ENCODE measurements at places on chromosomes 4 and X.

DNA sequence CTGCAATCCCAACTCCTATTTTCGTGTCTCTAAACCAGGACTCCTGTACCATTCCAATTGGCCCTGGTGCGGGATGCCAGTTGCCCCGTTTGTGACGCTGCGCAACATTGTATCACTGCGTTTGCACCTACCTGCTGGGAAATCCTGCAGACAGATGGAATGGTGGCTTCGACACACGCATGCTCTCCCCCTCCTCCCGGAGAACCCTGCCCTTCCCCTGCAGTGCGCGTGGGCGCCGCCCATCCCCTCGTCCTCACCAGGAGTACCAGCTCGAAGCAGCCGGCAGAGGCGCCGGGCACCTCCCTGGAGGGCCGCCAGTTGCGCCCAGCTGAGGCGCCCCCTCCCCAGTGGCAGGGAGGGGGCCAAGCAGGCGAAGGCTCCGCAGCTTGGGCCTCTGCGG, 1.4 kb downstream of the DGKK start:
- no peak for DNase-seq

DNA sequence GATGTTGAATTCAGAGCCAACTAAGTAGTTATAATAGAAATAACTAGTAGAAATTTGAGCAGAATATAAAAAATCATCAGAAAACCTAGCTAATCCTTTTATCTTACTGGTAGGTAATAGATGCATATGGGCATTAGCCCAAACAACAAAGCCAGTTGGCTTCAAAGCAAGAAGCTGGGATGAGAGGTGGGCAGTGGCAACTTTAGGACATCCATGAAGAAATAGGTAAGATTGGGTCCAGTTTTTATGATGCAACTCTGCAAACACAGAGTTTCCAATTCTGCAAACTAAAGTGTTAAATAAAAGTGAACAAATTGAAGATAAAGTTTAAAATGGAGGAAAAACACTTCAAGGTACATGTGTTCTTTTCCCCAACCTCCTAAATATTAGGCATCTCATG, 5.1 kb downstream of the PGRMC2 start:
- no peak for DNase-seq

DNA sequence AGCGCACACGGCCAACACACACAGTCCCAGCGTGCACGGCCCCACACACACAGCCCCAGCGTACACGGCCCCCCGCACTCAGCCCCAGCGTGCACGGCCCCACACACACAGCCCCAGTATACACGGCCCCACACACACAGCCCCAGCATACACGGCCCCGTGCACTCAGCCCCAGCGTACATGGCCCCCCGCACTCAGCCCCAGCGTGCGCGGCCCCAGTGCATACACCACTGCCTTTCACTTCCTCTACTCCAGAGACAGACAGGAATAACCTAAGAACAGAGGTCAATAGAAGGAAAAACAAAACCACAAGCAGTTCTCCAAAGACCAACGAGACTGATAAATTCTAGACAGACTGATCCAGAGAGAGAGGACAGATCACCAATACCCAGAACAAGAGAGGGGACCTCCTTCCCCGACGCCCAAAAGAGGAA, 17.1 kb downstream of the GAK start:
- no peak for DNase-seq

GRCh38 chr4:108201774-108202173, 33.0 kb upstream of the LEF1 start:
- DNase-seq, result no peak

DNA sequence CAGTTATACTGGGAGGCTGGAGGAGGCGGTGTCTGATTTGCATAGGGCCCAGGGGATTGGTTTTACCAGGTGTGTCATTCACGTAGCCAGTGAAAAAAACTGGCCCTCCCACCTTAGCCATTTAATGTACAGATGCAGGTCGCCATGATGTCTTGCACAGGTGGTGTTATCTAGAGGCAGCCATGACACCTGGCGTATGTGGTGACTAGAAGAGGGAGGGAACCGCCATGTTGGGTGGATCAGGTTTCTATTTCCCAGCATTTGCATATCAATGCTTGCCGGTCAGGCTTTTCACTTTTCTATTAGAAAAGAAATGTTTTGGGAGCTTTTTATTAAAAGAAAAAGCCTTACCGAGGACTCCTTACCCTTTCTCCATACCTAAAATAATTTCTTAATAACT, 523.4 kb downstream of the ADGRL3 start:
- no peak for DNase-seq

DNA sequence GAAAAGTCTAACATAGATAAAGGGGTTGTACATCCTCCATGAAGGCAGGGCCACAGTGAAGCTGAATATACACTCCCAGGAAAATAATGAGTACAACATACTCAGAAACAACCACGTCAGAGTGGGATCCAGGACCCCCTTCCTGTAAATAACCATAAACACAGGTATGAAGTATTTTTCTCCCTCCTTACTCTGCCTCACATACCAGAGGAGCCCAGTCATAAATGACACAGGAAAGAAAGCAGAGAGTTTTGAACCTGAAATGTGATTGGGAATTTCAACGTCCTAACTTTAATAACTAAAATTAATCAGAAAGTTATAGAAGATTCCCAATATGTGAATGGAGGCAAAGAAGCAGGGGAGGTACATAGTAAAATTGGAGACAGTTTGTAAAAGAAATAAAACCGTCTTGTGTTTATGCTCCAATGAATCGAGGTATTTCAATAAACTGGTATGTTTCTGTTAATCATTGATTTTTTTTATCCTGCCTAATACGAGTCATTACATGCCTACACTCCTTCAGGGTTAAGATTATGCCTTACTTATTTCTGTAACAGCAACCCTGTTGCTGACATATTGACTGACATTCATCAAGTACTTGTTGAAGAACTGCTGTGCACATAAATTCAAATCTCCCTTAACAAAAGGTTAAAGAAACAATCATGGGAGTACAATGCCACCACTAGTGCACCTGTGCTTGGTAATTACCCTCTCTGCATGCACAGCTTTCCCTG, 431.3 kb downstream of the KCNIP4 start:
- DNase-seq, result no peak

DNA sequence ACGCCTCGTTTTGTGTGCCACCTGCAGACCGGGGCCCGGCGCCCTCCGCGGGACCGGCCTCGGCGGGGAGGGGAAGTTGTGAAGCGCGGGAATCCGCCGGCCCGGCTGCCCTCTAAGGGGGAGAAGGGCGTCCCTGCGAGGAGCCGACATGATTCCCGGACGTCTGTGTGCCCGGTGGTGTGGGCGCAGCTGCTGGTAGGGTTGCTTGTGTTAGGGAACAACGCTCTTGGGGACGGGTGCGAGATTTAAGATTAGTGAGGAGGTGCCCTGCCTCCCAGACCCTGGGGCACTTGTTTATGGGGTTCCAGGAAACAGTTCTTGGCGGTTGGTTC, 627 bp downstream of the CDKN2AIP start:
- DNase-seq, result no peak

DNA sequence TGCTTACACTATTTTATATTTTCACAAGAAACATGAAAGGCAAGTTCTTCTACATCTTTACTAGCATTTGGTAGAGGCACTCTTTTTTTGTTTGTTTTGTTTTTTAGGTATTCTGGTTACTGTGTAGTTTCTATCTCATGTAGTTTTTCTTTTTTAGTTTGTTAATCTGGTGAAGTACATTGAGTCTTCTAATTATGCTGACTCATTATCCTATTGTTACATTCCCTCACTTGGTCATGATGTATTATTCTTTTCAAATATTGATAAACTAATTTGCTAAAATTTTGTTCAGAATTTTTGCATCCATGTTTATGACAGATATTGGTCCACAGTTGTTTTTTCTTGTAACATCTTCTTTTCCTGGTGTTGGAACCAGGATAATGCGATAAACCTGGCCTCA, 4.7 kb downstream of the GK2 start:
- DNase-seq, result no peak
